A673 (cell line): ENCODE measurements at places on chromosomes 5 and 9.

GRCh38 chr9:15132091-15132490 lies 174.9 kb downstream of the TTC39B start:
- no peaks in the 10 kb centered on the region for H3K36me3 ChIP-seq
- DNase-seq, result no peak
- H3K27me3 ChIP-seq, result no peaks in the 10 kb centered on the region

DNA sequence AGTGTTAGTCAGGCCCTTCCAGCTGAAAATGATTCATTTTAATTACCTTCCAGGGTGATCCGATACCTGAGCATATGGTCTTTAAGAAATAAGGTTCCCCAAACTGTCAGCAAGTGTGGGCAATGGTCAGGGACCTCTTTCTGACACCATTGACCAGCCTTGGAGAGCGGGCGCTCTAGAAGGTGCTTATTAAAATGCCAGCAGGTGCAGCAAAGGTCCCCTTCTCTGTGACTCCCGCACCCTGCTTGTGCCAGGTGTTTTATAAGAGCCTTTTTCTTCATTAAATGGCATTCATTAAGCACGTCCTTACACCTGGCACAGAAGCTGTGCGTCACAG lies 85.3 kb downstream of the MVB12B start:
- H3K36me3 ChIP-seq, result no peaks in the 10 kb centered on the region
- DNase-seq, result no peak

GRCh38 chr5:90932052-90932699 lies 373.6 kb downstream of the ADGRV1 start:
- no peak overlapping the region for H3K4me3 ChIP-seq
- H3K36me3 ChIP-seq, result no peaks in the 10 kb centered on the region
- H3K27me3 ChIP-seq, result no peaks in the 10 kb centered on the region
- DNase-seq, result peak; percentile 82

DNA sequence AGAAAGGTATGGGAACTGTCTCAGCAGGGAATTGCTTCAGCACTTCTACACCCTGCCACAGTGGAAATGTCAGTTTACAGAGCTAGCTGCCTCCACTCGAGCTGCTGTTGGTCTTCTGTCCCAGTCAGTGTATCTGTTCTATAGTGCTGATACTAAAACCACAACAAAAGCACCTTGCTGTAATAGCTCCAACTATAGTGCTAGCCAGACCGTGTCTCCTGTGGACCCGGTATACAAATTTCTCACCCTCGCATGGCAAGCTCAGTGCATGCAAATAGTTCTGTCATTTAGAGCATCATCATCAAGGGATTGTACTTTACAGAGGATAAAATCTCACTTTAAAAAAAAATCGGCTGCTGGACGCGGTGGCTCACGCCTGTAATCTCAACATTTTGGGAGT lies 51.5 kb upstream of the IQGAP2 start:
- no peaks in the 10 kb centered on the region for H3K36me3 ChIP-seq
- no peak overlapping the region for H3K4me3 ChIP-seq
- H3K27me3 ChIP-seq, result no peaks in the 10 kb centered on the region
- no peak for DNase-seq
- H3K27ac ChIP-seq, result no peak overlapping the region

- no peaks in the 10 kb centered on the region for H3K36me3 ChIP-seq
- peak overlapping the region; percentile 16 for H3K27ac ChIP-seq
- H3K4me1 ChIP-seq, result peaks cover 9% of the 10 kb centered on the region
- peak; percentile 62 for DNase-seq
- no peaks in the 10 kb centered on the region for H3K27me3 ChIP-seq
Observed at GRCh38 chr5:65480306-65480865, 1.3 kb downstream of the ADAMTS6 start.

DNA sequence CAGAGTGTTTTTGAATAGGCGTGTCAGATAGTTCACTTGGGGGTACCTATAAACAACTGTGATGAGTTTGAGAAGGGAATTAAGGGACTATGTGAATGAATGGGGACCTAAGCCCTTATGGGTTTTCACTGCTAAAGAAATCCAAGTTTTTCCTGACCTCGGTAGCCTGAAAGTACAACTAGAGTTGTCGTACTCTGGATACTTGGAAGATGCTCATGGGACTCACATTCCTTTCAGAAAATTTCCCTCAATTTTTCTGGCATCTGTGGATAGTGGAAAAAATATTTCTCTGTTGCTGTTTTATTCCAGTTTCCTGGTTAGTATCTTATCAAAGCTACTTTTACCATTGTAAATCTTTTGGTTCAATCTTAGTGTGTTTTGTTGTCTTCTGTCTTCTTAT lies 1112.3 kb upstream of the SEMA6A start:
- no peaks in the 10 kb centered on the region for H3K27me3 ChIP-seq
- no peaks in the 10 kb centered on the region for H3K36me3 ChIP-seq
- no peak overlapping the region for H3K27ac ChIP-seq
- no peaks in the 10 kb centered on the region for H3K4me1 ChIP-seq
- no peak overlapping the region for H3K4me3 ChIP-seq

- H3K4me1 ChIP-seq, result peaks cover 9% of the 10 kb centered on the region
- DNase-seq, result no peak
- H3K27me3 ChIP-seq, result no peaks in the 10 kb centered on the region
- H3K4me3 ChIP-seq, result no peak overlapping the region
- no peaks in the 10 kb centered on the region for H3K36me3 ChIP-seq
Observed at GRCh38 chr9:34558919-34559623, 30.5 kb downstream of the CNTFR start.

GRCh38 chr5:11704916-11705315 lies 199.3 kb downstream of the CTNND2 start:
- DNase-seq, result no peak
- H3K36me3 ChIP-seq, result no peaks in the 10 kb centered on the region
- H3K27ac ChIP-seq, result no peak overlapping the region

DNA sequence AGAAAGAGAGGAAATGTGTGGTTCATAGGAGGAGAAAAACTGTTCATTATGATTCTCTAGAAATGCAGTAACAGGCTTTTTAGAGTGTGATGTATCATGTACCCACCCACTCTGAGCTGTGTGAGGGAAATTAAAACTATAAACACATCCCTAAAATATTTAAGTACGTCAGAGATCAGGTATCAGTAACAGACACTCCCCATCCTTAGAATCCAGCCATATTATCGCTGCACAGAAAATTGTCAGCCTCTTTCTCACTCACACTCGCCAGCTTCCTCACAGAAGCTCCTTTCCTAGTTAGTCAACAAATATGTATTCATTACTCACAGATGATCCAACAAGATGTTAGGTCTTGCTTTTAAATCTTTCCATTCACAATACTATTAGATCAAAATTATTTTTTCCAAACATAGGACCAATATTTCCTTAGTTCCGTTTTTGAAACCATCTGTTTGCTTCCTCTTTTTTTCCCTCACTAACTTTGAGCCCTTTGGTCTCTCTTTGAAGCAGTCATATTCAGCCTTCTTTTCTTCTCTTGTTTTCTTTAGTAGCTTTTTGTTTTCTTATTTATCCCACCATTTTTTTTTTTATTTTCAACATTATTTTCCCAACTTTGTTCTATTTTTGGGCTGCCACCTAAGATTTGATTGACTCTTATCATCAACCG lies 13.6 kb upstream of the MAST4 start:
- H3K36me3 ChIP-seq, result no peaks in the 10 kb centered on the region
- H3K4me1 ChIP-seq, result no peaks in the 10 kb centered on the region
- peaks cover 37% of the 10 kb centered on the region for H3K27me3 ChIP-seq
- DNase-seq, result no peak
- H3K4me3 ChIP-seq, result no peak overlapping the region
